ENCODE measurements at places on chromosomes 2 and 18.

GRCh38 chr2:17791121-17791816 is 25.0 kb upstream of the MSGN1 start:
- DNase-seq: no peak

DNA sequence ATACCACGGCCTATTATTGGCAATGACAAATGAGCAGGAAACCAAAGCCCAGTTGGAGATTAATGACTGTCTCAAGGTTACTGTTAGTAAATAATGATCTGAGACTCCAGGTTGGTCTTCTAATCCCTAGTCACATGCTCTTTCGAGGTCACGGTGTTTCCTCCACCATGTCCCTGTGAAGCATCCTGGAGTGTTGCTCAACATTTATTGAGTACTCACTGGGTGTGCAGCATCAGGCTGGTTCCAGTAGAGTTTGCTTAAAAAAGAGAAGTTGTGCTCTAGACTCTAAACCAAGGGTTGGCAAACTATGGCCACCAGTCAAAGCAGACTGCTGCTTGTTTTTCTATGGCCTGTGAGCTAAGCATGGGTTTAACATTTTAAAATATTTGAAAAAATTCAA is 263.8 kb upstream of the ATP5MC3 start:
- DNase-seq: no peak

GRCh38 chr18:23539911-23540525 is 36.7 kb downstream of the RMC1 start:
- no peak for DNase-seq

DNA sequence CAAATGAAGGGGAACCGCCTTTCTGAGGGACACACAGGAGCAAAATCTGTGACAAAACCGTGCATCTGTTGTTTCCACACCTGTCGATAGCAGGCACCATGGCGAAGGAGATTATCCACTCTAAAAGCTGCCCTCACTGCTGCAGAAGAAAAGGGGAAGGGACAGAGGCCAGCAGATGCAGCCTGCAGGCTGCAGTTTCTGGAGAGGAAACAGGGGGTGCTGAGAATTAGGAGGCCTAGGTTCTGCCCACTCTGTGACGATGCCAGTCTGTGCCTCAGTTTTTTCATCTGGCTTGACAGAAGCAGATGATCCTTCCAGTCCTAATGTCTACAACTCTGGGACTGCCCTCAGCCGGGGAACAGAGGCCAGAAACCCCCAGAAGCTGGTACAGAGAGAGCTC is 17.7 kb downstream of the PAX8 start:
- no peak for DNase-seq

DNA sequence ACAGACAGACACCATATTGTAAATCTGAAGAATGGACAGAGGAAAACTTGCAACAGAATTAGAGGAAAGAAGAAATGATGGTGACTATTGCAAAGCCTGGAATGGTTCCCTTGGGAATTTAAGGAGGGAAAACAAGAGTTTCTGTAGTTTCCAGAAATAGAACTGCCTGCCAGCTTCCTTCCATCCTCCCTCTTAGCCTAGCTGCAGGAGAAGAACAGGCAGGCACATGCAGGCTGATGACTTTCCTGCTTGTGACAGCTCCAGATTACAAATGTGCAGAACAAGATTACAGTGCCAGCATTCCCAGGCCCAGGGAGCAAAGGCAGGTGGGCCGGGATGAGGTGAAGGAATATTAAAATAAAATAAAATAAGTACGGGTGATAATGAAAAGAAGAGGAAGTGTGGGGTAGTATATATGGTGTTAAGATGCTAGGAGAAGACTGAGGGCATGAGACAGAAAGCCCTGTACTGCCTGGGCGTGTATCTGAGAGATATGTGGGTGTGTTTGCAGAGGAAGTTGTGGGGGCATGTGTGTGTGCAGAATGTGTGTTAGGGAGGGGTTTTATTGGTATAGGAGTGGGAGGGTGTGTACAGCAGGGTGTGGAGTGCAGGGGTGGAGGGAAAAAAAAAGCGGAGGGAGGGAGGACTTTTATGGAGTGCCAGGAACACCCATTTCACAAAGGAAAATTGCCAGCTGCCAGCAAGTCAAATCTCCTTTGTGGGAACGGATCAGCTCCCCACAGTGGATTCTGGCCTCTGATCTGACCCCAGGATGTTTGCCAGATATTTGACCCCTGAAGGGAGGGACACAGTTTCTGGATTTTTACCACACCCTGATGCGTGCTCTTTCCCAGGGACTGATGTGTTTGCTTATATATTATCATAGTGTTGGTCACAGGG is 43.9 kb upstream of the NEMP2 start:
- no peak for DNase-seq

DNA sequence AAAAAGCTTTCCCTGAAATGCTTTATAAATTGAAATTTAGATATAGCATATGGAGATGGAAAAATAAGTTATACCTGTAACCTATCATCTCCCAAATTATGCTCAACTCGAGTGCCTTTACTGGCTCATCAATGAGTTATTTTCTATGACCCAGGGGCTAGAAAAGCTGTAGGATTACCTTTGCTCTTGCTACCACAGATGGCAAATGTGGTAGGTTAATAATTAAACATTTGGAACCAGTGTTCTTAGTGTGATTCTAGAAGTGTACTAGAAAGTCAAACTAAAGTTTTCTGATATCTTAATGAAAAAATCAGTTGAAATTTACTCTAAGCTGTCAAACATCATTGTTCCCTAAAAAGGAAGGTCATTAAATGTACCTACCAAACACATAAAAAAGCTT is 22.5 kb downstream of the ALS2 start:
- DNase-seq: no peak

DNA sequence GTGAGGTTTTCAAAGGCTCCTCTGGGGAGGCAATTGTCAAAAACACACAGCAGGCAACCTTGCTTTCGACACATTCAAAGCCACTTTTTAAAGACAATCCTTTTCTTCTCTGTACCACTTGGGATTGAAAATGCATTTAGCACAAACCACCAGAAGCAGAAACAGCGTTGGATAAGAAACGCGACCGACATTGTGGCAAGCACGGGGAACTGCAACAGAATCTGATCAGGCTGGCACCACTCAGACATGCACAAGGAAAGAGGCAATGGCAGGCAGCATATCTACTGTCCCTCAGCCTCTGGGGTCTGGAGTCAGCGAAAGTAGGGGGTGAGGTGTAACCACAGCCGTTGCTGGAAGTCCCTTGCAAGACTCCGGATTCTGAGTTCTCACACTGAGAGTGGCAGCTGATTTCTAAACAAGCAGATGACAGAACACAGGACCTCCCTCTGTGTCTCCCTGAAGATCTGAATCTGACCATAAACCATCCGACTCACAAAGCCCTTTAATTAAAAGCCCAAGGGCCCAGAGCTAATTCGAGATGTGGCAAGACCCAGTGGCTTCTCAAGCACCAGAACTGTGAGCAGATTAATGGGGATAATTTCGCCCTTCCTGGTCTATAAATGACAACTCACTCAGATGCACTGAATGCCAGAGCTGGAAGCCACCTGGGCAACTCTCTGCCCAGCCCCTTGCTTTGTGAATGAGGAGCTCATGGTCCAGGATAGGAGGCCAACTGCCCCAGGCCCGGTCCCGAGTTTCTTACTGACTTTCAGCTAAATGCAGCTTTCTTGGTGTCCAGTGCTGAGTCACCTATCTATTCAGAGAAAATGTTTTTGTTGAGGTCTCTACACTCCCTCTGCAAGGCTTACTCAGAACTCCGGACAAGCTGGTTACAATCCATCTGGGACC is 29.6 kb downstream of the CYRIA start:
- no peak for DNase-seq

- DNase-seq: no peak
Measured at GRCh38 chr18:55233857-55234256, 274.6 kb upstream of the CCDC68 start.

DNA sequence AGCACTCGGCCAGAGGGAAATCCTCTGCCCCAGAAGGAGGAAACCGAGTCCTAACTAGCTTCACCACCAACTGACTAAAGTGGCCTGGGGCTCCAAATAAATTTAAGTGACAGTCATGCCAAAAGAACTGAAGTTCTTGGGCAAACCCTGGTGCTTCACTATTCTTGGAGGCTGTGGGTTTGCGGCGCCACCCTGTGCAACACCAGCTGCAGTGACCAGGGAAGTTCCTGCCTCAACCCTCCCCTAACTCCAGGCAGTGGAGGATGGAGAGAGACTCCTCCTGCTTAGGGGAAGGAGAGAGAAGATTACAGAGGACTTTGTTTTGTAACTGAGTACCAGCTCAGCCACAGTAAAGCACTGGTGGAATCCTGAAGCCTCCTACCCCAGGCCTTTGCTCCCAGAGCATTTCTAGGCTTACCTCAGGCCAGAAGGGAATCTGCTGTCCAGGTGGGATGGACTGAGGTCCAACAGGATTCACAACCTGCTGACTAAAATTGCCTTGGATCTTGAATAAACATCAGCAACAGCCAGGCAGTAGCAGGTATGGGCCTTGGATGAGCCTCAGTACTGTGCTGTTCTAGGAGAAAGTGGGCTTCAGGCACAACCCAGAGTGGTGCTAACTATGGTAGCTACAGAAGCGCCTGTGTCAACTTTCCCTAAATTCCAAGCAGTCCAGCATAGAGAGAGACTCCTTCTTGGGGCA is 29.4 kb upstream of the BMP10 start:
- DNase-seq: no peak

DNA sequence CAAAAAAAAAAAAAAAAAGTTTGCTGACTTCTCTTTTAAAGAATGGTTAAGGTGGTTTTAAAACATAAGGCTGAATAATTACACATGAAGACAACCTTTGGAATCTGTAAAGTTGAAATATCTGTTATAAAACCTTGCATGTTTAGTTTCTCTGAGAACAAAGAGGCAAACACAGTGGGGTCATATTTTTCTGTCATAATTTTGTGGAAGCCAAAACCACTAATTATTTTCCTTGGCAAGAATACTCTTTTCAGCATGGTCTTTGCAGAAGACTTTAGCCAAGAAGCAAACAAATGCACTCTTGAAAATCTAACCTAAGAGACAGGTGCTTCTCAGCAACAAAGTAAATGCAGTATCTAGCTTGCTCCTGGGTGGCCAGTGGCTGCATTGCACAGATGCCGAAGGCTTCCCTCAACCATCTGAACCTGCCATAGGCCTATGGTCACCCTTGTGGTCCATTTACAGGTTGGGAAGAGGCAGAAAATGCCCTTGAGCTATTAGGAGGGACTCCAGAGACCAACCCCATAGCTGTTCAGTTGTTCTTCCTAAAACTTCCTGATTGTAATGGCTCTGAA is 44.8 kb downstream of the ZAP70 start:
- DNase-seq: no peak

DNA sequence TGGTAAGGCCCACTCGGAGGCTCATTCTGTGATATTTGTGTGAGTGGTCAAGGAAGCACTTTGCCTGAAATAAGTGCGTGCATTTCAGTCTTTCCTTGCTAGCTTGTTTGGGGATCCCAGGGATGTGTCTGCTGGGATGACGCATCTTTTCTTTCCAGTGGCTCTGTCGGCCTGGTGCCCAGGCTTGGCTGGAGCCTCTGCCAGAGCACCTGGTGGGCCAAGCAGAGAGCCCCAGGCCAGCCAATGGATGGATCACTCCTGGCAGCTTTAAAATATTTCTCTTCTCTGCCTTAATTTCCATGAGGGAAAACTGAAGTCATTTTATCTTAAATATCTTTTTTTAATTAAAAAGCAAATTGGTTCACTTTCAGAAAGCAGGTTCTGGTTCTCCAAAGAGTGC is 501.8 kb upstream of the HS6ST1 start:
- DNase-seq: no peak

- DNase-seq: no peak
Measured at GRCh38 chr2:85398426-85399182, 11.6 kb downstream of the CAPG start.

GRCh38 chr2:4272261-4272858 is 569.0 kb downstream of the DCDC2C start:
- DNase-seq: no peak

DNA sequence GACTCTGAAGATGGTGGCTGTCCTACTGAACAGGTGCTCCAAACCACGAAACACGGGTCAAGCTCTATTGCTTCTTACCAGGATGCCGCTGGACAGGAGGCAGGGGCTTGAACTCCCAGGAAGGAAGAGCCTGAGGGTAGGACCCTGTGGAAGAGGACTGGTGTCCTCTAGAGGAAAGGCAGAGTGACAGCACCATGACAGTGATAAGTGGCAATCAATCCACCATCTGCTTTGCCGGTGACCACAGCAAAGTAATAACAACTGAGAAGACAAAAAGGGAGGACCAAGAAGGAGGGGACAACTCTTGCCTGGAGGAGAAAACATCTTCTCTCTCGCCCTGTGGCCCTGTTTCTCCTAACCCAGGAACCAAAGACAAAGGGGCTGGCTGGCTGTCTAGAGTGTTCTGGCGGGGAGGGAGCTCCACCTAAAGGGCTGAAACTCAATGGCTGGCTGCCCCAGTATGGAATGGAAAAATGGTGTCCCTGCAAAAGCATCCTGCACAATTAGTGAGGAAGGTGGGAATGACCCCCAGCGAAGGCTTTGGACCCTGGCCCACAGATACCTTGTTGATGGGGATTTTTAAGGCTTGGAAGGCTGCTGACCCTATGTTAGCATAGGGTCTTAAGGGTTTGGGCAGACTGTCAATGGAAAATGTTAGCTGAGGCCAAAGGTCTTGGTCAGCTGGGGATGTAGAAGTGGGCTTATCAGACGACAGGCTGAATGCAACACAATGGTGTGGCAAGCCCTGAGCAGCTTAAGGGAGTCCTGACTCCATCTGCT is 35.4 kb downstream of the PROC start:
- DNase-seq: no peak

GRCh38 chr2:135820003-135820618 is 16.9 kb downstream of the LCT start:
- peak; percentile 29 for DNase-seq

DNA sequence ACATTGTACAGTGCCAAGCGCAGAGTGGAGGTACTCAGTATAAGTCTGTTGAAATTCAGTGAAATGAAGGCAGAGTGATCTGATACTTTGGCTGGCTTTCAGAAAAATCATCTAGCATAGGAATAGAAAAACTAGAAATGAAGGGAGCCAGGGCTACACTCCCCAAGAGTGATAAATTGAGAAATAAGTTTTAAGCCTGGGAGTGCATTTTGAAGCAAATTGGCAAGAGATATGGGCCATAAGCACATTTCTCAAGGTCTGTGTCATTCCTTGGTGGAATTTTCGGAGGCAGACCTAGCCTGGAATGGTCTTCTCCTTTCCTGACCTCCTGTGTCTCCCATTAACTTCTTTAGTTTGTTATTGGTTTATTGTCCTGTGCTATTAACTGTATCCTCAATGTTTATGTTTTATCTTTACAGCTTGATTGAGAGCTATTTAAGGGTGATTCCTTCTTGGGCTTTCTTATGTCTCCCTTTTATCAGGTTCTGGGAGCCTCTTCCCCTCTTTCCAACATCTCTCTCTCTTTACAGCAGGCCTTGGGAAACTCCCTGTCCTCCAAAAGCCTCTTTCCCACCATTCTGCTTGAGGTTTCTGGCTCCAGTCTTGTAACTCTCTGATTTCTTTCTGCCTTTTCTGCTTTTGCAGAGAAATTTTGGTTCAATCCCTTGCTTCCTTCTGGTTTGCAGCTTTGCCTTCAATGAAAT is 649.5 kb downstream of the SLC4A3 start:
- DNase-seq: no peak

- no peak for DNase-seq
Measured at GRCh38 chr2:241110089-241110606, 8.1 kb upstream of the MTERF4 start.

- DNase-seq: no peak
Measured at GRCh38 chr2:228614741-228615140, 433.3 kb upstream of the SPHKAP start.
